Stimulated activated CD8-positive, alpha-beta memory T cell treated with anti-CD3 and anti-CD28 coated beads, Interleukin-12 subunit alpha, Interleukin-12 subunit beta, amount 100 ng/mL, for 1 hour (primary cell): ENCODE measurements at places on chromosomes 3 and 15.

GRCh38 chr15:68154923-68155559 is 50.1 kb downstream of the CALML4 start:
- DNase-seq = no peak

GRCh38 chr3:27108322-27108721 is 260.9 kb downstream of the NEK10 start:
- DNase-seq = no peak

GRCh38 chr3:55607844-55608243 is 120.7 kb upstream of the WNT5A start:
- no peak for DNase-seq

DNA sequence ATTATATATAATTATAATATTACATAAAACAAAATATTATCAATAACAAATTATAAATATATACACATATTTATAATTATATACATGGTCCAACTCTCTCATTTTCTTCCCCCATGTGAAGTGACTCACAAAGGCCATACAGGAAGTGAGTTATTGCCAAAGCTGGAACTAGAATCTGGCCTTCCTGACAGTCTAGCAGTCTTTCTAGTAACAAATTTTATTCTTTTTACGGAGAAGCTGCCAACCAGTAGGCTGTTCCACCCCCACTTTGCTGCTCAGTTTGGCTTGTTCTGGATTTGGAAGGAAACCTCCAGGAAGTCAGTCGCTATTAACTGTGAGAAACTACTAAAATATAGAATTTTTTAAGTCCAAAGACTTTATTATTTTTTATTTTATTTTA is 79.6 kb downstream of the DHX36 start:
- no peak for DNase-seq

DNA sequence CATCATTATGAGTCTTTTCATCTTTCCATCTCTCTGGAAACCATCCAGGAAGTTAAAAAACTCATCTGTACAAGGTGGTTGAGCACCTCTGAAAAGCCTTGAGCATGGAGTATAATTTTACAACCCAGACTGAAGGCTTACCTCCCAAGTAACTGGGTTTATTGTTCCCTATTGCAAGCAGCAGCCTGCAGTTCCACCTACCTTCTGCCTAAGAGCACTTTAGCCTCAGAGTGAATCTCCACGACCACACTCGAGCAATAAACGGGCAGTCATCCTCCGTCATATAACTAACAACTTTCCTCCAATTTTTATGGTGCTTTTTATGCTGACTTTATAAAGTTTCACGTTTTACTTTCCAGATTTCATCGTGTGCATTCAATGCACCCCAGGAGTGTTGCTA is 32.8 kb downstream of the OSBPL10 start:
- no peak for DNase-seq

DNA sequence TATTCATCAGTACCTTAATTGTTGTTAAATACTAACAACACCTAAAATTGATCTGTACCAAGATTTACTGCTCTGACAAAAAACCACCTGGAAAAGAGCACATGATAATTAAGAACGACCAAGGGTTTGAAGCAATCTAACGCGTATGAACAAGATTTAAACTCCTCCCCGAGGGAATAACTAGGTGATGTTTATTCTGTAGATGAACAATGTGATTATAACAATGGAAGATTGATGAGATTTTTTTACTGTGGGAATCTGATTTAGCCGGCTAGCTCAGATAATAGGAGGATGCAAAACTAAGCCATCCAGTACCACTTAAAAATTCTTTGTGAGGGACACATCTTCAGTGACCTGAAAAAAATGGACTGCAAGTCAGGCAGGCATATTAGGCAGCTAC is 222.1 kb downstream of the FHIT start:
- DNase-seq = no peak

- DNase-seq = no peak
These were observed 29.0 kb upstream of the TBC1D21 start for GRCh38 chr15:73844356-73844755.

DNA sequence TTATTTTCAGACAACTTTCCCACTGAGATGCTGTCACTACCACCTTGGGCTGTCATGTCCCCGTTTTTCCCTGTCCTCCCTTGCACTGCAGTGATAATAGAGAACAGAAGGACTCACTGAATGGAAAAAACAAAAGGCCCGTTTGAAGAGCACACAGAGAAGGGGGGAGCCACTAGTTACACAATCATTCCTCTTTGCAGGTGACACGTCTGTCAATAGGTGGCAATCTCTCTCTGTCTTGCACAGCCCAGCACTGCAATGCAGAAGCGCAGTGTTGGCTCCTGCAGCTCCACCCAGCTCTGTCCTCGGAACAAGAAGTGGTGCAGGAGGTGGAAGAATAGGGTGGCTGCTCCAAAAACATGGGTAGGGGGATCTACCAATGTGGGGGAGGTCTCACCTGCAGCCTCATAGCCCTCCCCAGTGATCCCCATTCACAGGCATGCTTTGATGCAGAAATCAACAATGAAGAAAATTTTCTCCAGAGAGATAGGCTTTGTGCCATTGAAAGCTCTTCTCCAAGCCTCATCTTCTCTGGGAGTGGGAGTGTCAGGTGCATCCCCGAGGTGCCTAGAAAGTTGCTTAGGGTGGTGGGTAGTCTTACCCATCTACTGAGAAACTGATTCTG is 31.8 kb downstream of the FSTL1 start:
- no peak for DNase-seq

DNA sequence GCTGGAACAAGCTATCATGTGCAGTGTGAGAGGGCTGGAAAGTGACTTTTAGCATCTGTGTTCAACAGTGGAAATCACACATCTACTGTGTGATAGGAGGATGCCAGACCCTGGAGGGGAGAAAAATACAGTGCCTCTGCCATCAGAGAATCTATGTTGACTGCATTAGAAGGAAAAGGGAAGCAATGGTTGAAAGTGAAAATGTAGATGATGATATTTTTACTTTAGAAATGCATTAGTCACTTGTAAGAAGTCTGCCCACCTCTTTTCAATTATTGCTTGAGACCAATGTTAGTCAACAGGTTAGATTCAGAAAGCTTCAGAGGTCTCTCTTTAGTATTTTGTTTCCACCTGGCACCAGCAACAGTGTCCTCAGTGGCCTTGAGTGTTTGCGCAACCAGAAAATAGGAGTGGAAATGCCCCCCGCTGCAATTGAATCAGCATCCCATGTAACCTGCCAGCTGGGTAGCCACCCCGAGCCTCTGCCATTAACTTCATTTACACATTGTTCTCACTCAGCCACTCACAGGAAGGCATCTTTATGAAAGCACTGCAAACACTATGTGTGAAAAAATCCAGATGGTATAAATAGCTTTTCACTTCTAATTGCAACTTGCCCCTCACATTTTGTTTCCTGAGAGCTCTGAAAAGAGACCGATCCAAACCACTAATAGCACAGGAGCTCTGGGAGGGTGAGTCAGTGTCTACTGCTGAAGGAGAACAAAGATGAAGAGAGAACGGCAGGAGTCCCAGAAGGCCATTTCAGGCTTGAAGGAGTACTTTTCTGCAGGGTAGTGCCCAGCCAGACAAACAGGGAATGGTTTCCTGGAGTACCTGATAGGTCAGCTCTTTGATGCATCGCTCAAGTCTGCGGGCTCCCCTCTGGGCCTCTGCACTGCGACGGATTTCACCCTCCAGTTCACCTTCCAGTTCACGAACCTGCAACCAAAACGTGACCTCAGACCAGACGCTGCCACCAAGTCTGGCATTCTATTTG is 92.1 kb downstream of the HHLA2 start:
- DNase-seq = no peak

DNA sequence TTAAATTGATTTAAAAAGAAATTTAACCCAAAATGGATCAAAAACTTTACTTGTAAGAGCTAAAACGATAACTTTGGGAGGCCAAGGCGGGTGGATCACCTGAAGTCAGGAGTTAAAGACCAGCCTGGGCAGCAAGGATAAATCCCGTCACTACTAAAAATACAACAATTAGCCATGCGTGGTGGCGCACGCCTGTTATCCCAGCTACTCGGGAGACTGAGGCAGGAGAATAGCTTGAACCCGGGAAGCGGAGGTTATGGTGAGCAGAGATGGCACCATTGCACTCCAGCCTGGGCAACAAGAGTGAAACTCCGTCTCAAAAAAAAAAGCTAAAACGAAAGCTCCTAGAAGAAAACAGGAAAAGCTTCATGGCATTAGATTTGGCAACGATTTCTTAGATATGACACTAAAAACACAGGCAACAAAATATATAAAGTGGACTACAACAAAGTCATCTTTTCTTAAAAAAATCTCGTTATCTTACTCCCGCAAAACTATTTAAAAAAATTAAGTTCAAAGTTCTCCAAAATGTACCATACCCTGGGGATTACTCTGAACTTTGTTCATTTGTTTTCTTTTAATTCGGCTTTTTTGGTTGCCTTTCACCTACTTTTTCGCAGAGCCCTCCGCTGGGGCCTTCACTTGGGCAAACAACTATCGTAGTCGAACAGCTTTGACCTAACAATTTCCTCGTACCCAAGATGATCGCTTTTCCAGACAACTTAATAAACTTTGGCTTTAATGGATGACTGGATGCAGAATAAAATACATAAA is 2.9 kb downstream of the HDDC3 start:
- DNase-seq = no peak

DNA sequence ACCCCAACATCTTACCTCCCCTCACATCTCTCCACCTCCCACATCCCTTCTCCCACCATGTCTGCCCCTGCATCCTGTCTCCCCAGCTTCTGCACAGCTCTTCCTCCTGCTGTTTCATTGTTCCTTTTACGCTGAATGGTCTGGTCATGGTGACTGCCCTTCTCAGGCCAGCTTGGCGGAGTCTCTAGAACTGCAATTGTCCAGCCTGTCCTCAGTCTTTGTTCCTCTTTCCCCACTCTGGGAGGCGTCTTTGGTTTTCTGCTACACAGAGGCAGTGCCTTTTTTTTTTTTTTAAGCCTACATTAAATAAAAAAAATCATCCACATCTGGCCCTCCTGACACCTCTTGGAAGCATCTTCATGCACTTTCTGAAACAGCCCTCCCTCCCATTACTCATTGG is 49.1 kb upstream of the SEC22A start:
- DNase-seq = no peak

DNA sequence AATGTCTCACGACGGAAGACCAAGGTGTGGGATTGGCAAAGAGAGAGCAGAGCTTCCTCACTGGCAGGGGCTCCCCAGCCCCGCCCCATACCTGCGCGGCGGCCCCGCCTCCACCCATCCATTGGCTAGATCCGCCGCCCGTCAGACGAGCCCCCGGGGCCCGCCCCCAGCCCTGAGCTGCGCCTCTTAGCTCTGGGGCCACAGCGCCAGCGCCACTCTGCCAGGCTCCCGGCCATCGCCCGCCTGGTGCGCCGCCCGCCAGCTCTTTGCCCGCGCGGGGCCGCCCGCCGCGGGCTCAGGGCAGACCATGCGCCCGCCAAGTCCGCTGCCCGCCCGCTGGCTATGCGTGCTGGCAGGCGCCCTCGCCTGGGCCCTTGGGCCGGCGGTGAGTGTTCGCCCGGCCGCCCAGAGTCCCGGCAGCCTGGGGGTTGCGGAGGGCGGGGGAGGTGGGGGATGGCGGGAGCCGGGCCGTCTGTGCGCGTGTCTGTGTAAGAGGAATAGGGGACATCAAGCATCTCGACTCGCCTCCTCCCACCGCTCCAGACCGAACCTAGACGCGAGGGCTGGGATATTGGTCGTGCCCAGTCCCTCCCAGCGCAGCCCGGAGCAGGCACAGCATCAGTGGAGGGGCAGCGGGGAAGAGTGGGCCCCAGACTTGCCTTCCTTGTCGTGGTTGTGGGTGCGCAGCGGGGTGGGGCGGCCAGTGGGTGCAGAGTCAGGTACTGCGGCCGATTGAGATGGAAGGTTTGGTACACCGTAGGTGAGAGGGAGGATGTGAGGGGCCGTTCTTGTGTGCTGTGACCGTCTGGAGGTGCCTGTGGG is at the start of gene VIPR1:
Gene VIPR1 (plus strand): TSS at position 215 of the 822 bp plus-strand sequence. CDS start 93 bp downstream, at position 308.
- DNase-seq = peak; percentile 84

GRCh38 chr3:149145356-149145755 is 15.9 kb downstream of the HPS3 start:
- no peak for DNase-seq

GRCh38 chr3:188239035-188239434 is 85.1 kb downstream of the LPP start:
- no peak for DNase-seq

GRCh38 chr3:195698647-195699387 is 22.0 kb upstream of the MUC20 start:
- no peak for DNase-seq

DNA sequence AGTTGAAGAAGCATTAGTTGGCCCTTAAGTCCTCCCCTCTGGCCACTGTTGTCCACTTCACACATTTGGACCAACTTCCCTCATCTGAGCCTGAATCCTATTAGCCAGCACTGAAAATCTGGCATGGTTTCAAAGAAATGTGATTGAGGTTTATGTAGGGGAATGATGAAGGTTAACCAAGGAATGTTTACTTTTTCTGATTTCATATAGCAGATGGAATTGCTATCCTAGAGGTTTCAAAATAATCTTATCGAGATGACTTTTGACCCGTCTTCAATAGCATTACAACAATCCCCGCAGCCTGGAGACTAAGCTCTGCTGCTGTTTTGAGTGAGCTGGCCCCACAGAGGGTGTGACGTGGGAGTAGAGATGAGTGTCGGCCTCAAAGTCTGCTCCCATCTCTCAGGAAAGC is 200.8 kb upstream of the IL12A start:
- DNase-seq = no peak

DNA sequence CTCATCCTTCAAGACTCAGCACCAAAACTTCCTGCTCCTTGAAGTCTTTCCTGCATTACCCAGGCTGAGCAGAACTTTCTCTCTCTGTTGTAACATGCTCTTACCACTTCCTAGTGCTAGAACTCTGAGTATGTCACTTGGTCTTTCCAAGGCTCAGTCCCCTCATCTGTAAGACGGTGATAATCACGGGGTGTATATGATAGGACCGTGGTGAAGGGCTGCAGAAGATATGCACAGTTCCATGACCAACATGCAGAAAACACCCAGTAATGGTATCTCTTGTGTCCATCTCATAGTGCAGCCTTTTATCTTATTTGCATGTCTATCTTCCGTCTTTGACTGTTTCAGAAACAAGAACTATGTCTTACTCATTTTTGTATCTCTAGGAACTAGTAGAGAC is 154.5 kb downstream of the ZNF621 start:
- DNase-seq = no peak

DNA sequence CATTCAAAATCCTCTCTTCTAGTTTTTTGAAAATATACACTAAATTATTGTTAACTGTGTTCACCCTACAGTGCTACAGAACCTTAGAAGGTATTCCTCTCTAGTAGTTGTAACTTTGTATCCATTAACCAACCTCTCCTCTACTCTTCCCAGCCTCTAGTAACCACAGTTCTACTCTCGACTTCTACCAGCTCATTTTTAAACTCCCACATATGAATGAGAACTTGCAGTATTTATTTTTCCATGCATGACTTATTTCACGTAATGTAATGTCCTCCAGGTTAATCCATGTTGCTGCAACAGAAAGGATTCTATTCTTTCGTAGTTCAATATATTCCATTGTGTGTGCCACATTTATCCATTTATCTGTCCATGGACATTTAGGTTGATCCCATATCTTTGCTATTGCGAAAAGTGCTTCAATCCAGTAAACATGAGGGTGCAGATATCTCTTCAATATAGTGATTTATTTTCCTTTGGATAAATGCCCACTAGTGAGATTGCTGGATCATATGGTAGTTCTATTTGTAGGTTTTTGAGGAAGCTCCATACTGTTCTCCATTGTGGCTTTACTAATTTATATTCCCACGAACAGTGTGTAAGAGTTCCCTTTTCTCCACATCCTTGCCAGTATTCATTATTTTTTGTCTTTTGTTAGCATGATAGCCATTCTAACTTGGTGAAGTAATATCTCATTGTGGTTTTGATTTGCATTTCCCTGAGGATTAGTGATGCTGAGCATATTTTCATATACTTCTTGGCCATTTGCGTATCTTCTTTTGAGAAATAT is 113.7 kb upstream of the SMAD3 start:
- DNase-seq = no peak

GRCh38 chr15:77634266-77634962 is 1.7 kb upstream of the LINGO1 start:
- peak; percentile 15 for DNase-seq
